ENCODE measurements at places on chromosomes 13 and 19. TPM values are rescaled to one million over a fixed set of nuclear protein-coding genes. Genes with fewer than 3 reads are reported as not detected.

The FCER2 gene
- total RNA-seq: not detected

DNA sequence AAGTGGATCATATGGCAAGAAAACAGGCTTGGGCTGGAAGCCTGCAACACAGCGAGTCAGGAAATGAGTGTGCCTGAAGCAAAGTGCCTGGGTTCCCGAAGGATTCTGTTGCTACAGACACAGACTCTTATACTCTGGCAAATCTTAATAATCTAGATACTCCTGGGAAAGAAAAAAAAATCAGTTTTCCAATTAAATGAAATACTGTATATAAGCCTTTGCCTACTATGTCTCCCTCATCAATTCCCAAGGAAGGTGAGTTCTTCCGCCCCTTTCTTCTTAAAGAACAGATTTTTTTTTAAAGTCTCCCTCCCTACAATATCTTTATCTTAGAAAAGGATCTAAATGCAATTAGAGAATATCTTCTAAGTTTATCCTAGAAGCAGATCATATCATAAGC is 10.3 kb downstream of the ZFP82 start:
- H3K27me3 ChIP-seq: no peaks in the 10 kb centered on the region
- DNase-seq: no peak
- no peak overlapping the region for H3K27ac ChIP-seq
- H3K36me3 ChIP-seq: peaks cover 28% of the 10 kb centered on the region

DNA sequence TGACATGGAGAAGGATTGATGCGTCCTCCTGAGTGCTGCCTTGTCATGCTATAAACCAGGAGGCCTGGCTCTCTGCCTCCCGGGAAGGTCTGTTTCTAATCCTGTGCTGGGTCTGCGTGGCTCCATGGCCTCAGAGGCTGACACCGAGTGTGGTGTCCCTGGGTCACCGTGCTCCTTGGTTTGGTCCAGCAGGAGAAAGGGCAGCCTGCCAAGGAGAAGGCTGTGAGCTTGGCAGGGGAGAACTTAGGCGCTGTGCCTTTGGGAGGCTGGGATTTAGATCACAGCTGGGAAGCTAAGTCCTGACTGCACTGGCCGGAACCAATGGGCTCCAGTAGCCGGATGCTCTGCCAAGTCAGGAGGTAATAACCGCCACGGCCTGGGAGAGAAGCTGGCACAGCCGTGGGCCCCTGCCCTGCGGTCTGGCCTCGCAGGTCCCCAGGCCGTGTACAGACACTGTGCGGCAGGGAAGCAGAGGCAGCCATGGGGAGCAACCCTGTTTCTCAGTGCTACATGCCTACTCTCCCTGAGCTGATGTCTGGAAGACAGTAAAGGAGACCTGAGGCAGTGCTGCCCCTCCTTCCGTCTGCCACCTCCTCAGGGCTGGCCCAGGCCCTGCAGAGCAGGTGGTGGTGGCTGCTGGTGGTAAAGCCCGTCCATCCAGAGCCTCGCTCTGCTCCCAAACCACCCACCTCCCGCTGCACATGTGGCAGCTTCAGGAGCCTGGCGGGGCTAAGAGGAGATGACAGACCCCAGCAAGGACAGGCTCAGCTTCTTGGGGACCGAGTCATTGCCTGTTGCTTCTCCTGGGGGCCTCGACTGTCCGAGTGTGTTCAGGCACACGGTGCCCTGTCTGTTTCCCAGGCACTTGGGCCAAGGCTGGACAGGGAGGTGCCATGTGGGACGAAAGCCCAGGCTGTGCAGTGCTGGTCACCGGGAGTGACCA is 44.9 kb downstream of the C13orf46 start:
- no peaks in the 10 kb centered on the region for H3K36me3 ChIP-seq
- H3K27me3 ChIP-seq: no peaks in the 10 kb centered on the region
- no peak overlapping the region for H3K4me3 ChIP-seq
- peak overlapping the region; percentile 5 for H3K27ac ChIP-seq

- H3K27ac ChIP-seq: no peak overlapping the region
- no peaks in the 10 kb centered on the region for H3K27me3 ChIP-seq
- H3K4me1 ChIP-seq: no peaks in the 10 kb centered on the region
- H3K4me3 ChIP-seq: no peak overlapping the region
- no peak for DNase-seq
Observed at GRCh38 chr19:14843578-14843977, 5.1 kb downstream of the OR7A10 start.

- H3K36me3 ChIP-seq: no peaks in the 10 kb centered on the region
- no peaks in the 10 kb centered on the region for H3K27me3 ChIP-seq
- peak; percentile 20 for DNase-seq
- H3K4me1 ChIP-seq: peaks cover 7% of the 10 kb centered on the region
- H3K4me3 ChIP-seq: no peak within 1 kb of the TSS
Observed at GRCh38 chr19:19170053-19170872, at the start of gene MEF2B. MEF2B (minus strand) TSS chr19:19170263; CDS start chr19:19150735, 19,528 bp downstream.

GRCh38 chr19:33887891-33888290 is 91.2 kb downstream of the KCTD15 start:
- peaks cover 4% of the 10 kb centered on the region for H3K4me1 ChIP-seq
- DNase-seq: no peak
- H3K36me3 ChIP-seq: no peaks in the 10 kb centered on the region
- no peak overlapping the region for H3K27ac ChIP-seq

The WDR87 gene
- total RNA-seq: not detected

DNA sequence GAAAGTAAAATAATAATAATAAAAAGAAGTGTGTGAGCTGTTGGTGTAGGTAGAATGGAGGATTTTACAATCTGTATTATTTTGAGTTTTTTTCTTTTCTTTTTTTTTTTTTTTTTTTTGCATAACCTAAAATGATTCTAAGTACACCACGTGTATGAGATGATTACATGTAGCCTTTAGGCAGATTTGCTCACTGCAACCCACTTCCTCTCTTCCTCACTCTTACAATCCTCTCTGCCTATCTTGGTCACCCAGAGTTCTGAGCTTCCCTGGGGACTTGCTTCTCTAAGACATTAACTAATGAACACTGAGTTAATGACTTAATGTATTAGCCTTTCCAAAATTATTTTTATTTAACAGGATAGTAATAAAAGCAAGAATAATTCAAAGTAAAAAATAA is 1169.6 kb downstream of the EFNB2 start:
- no peak overlapping the region for H3K27ac ChIP-seq
- no peaks in the 10 kb centered on the region for H3K4me1 ChIP-seq
- no peaks in the 10 kb centered on the region for H3K27me3 ChIP-seq
- no peak for DNase-seq

Measured in astrocyte (in vitro differentiated cells and primary cell).